SJCRH30 (cell line): ENCODE measurements at places on chromosomes 7 and 10.

GRCh38 chr7:107439025-107439424 is 30.8 kb upstream of the GPR22 start:
- no peak for DNase-seq

DNA sequence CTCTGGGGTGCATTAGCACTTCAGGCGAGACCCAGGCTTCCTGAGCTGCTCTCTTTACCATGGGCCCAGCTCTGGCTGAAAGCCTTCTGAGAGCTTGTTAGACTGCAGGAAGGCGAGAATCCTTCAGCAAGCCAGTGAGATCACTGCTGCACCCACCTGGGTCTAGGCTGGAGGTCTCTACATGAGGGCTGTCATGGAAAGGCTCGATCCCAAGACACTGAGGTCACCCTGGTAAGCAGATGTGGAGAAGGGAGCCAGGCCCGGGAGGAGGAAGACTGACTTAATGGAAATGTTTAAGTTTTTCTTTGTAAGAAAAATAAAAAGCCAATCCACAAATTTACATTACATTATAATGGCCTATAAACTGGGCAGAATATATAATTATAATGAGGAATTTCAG is 684.5 kb downstream of the TNS3 start:
- DNase-seq = no peak

DNA sequence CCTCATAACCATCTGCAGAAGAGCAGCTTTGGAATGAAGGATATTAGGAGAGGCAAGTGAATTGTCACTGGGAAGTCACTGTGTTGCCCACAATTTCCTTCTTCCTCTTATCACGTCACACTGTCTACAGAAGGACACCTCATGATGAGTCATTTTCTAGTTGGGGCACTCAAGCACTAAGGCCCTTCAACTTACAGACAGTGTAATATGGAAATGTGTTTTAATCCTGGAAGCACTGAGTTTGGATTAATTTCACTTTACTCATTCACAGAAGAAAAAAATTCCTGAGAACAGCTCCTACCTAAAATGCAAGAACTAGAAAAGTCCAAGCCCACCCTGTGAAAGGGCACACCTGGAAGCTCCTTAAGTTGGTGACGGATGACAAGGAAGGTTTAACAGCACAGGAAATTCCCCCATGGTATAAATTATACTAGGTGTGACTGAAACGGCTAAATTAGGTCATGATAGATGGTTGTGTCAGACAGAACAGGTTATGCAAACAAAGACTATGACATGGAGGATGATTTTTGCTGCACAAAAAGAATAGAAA is 56.6 kb downstream of the PARD3 start:
- DNase-seq = peak; percentile 30

GRCh38 chr10:6840766-6841165 is 260.7 kb upstream of the PRKCQ start:
- no peak for DNase-seq

- DNase-seq = no peak
Measured at GRCh38 chr10:1745780-1746456, 8.6 kb upstream of the ADARB2 start.

- no peak for DNase-seq
Measured at GRCh38 chr7:85070967-85071628, 115.8 kb downstream of the SEMA3D start.

GRCh38 chr7:55533050-55533728 is 39.1 kb downstream of the VOPP1 start:
- DNase-seq = peak; percentile 50

DNA sequence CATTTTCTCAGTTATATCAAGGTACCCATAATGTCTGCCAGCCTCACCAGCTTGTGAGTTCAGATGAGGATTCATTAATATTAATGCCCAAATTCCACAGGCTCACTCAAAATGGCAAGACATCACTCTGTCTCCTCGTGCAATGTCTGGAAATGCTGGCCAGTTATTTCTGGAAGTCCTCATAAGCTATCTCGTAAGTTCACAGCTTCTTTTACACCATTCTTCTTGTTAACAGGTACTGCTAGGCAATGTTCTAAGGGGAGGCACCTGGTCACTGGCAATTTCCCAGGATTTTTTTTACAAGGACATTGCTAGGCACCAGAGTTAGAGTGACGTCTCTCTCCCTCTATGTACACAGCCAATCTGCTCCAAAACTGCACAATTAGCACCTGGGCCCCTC is 80.2 kb upstream of the SEMA3C start:
- no peak for DNase-seq

- no peak for DNase-seq
Measured at GRCh38 chr7:30436046-30436445, 42.5 kb downstream of the NOD1 start.

- no peak for DNase-seq
Measured at GRCh38 chr7:159013181-159013690, 131.4 kb downstream of the VIPR2 start.

DNA sequence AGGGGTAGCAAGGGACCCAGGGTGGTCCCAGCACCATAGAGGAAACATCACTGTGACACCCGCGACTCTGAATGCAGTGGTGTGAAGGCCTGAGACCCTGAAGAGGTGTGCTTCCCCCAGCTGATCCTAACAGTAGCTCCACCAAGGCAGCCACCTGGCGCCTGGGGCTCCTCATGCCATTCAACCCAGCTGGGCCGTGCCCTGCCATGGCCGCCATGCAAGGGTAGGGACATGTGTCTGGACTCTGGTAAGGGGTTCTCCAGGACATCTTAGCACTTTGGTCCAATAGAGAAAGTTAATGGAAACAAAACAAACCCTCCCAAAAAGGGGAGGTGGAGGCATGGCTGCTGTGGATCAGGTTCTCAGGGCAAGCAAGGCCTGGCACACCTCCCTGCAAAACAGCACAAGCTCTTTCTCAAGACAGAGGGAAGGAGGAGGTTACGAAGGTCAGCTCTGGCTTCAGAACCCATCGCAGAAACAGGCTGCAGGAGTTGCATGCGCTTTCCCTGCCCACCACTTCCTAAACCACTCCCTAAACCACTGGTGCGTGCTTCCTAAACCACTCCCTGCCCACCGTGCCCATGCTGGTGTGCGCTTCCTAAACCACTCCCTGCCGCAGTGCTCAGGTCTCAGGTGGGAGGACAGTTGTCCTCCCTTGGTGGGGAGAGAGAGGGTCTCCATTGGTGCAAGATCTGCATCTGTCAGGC is 108.7 kb downstream of the LARP4B start:
- no peak for DNase-seq

GRCh38 chr10:122457934-122458333 is 3.4 kb upstream of the HTRA1 start:
- no peak for DNase-seq

DNA sequence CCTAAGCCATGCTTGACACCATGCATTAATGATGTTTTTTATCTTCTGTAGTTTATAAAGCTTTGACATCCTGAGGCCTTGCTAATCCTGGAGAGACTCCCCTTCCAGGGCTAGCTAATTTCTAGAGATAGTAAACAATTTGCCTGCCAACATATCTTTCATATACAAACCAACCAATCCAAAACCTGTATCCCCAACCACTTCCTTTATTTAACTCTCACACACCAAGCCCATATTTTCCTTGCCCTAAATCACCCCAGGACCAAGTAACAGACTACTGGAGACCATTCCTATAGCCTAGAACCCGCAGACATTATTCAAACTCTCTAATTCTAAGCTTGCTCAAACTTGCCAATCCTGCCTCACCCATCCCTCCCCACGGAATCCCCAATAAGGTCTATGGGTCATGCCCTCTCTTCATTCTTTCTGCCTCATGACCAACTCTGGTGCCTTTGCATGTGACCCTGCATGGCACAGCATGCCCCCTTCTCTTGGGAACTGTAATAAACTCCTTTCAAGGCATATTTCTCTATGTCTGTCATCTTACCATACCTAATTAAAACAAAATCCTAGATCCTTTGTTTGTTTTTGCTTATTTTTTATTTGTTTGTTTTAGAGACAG is 116.6 kb upstream of the CACUL1 start:
- DNase-seq = no peak

DNA sequence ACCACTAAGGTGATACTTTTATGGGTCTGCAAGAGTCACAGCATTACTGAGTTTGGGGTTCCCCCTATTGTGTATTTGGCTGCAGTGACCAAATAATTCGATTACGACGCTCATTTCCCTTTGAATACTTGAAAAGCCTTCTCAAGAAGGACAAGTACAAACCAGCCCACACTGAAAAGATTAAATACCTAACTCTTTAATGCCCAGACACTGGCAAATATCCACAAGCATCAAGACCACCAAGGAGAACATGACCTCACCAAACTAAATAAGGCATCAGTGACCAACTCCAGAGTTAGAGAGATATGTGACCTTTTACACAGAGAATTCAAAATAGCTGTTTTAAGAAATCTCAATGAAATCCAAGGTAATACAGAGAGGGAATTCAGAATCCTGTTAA is 31.8 kb upstream of the SFTPD start:
- DNase-seq = no peak

- peak; percentile 24 for DNase-seq
Measured at GRCh38 chr7:110521357-110521911, 569.5 kb upstream of the LRRN3 start.
